WERI-Rb-1 (cell line): ENCODE measurements at places on chromosomes 13 and 19.
A peak's percentile ranks its signal among the peaks of the same experiment; 100 is the strongest.

DNA sequence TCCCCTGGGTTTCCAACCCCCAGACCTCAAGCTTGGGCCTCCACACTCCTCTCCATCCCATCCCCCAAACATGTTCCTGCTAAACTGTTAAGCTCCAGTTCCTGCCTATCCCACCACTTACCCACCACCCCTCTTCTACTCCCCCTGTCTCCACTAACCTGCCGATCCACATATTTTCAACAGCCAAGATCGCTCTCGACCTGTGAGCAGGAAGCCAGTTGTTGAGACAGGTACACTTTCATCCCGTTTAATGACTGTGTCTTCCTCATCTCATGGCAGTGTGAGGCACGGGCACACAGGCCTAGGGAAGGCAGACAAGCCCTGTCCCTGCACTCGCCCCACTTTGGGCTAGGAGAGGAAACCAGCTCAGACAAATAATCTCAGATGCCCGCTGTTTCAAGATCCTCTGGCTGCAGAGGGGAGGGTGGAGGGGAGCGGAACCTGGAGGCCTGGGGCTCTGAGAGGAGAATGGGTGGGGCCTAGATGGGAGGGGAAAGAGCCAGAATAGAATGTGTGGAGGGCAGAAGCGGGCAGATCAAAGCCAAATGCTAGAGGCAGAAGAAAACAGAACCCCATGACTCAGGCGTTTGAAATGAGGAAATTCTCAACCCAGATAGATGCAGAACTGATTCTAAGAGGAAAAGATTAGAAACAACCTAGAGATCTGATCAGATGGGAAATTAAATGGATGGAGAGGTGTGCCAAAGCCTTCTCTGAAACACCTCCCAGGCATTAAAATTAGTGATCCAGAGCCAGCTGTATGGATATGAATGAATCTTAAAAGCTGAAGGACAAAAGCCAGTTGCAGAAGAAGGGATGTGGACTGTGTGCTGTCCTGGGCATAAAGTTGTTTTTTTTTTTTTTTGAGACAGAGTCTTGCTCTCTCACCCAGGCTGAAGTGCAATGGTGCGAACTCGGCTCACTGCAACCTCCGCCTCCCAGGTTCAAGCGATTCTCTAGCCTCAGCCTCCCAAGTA lies 16.9 kb upstream of the CYP2S1 start:
- no peak for DNase-seq

DNA sequence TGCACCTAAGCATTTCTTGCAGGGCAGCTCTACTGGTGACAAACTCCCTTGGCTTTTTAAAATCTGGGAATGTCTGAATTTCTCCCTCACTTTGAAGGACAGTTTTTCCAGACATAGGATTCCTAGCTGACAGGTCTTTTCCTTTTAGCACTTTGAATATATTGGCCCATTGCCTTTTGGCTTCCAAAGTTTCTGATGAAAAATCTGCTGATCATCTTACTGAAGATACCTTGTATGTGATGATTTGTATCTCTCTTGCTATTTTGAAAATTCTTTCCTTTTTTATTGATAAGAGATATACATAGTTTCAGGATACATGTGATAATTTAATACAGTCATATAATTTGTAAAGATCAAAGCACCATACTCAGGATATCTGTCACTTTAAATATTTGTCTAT lies 211.1 kb downstream of the ZIC5 start:
- DNase-seq, result no peak

DNA sequence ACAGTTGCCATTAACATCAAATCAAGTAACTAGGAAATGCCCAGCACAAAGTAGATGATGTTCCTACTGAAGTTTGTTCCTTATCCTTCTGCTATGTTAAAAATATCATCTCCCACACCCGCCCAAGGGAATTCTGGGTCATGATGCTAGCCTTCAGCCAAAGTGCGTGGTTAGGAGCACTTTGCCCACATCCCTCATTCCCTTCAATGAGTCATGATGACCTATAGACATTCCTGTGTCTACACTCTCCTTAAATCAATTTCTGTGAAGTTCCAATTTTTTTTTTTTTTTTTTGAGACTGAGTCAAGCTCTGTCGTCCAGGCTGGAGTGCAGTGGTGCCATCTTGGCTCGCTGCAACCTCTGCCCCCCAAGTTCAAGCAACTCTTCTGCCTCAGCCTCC lies 17.0 kb downstream of the RXFP2 start:
- no peak for DNase-seq

DNA sequence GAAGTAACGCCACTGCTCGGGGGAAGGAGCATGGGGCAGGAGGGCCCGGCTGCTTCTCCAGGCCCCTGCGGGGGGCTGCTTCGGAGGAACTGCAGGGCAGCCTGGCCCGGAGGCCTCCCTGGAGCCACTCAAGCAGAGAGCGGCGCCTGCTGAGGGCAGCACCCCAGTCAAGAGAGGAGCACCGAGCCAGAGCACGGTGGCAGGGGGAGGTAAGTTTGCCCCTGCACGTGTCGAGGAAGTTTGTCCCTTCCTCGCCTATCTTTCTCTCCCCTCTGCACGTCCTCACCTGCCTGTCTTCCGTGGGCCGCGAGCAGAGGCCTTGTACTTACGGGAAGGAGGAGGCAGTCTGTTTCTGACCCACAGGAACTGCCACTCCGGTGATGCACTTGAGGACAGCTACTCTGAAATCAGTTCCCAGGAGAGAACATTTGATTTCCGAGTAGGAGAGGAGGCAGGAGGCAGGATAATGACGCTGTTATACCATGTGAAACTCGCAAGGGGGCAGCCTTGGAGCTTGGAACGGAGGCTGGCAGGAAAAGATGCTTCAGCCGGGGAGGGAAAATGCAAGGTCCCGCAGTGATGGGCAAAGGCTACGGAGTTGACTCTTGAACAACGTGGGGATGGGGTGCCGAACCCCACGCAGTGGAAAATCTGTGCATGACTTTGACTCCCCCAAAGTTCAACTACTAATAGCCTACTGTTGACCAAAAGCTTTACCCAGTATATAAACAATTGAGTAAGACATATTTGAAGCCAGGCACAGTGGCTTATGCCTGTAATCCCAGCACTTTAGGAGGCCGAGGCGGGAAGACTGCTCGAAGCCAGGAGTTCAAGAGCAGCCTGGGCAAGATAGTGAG lies 5.0 kb downstream of the FFAR1 start:
- DNase-seq, result peak; percentile 72

GRCh38 chr19:48636859-48637448 lies at the start of gene DBP:
Gene DBP, minus strand, starts transcription at chr19:48637379. Its CDS starts 385 bp downstream, at chr19:48636994.
- DNase-seq, result no peak

DNA sequence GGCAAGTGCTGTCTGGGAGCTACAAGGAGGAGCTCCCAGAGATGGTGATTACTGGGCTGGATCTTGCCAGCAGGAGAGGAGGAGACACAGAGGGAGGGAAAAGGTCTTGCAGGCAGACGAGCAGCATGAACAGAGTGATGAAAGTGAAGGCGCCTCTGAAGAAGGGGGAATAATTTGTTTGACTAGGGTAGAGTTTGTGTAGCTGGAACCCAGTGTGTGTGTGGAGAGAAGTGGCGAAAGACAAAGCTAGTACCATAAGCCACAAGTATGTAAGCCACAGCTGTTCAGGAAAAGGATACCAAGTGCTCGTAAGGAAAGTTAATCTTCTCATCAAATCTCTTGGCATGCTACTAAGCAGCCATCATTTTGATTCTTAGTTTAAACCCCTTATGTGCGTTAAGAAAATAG lies 5.4 kb downstream of the FLT1 start:
- no peak for DNase-seq

- no peak for DNase-seq
Measured at GRCh38 chr19:1747285-1748114, 5.8 kb upstream of the ONECUT3 start.

DNA sequence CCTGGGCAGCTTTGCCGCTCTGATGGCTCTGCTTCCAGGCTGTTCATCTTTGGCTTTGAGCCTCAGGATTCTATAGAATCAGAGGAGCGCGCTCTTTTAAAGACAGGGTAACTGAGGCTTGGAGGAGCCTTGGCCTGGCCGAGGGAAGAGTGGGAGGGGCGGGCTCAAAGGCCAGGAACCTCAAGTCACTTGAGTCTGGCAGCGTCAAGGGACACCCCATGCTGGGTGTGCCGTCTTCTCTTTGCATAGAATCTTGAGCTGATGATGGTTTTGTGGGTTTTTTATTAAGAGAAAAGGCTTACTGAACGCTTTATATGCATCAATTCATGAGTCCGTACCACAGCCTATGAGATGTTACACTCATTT lies 1.1 kb downstream of the PGLS start:
- no peak for DNase-seq

DNA sequence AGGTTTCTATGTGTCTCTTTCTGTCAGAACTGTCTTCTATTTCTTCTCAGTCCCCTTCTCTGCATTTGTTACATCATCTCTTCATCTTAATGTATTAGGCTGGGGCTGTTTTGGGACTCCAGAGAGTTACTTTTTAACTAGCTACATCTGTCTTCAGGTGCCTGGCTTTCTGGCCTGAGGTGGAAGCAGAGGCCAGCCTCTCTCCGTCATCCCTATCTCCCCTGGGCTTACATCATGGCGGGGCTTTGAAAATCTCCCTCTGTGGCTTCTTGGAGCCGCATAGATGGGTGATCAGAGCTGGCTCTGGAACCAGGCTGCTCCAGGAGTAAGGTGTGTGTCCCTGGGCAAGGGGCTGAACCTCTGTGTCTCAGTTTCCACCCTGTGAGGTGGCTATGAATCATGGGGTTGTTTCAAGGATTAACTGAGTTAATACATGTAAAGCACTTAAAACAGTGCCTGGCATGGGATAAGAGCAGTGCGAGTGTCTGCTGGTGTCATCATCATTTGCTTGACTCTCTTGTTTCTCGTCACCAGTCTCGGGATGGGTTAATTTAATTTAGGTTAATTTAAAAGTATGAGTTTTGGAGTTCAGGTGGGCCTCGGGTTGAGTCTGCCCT lies 2.0 kb downstream of the EPN1 start:
- no peak for DNase-seq

DNA sequence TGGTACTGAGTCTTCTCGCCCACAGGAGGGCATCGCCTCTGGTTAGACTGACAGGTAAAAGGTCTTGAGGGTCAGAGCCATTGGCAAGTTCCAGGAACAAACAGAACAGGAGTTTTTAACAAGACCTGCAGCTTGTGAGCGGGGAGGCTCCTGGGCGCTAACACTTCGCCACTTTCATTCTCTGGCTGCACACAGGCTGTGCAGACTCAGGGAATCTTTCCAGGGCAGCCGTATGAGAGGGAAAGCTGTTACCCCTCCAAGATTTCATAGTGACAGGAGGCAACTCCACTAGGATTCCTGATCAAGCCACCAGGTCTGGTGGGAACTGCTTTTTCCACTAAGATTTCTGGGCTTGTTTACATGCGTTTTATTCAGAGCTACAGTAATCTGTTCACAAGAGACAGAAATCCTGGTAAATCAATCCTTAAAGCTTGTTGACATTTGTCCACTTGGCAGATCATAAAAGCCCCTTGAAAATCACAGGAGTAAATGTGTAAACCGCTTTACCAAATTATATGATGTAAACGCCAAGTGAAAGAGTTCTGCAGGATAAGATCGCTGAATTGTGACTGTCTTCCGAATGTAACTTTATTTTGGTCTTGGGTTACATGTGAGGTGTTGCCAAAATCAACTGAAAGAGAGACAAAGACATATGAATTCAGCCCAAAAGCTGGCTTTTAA lies 190.6 kb downstream of the MZT1 start:
- DNase-seq, result no peak

GRCh38 chr19:55085923-55086715 lies 10.4 kb downstream of the EPS8L1 start:
- DNase-seq, result no peak

DNA sequence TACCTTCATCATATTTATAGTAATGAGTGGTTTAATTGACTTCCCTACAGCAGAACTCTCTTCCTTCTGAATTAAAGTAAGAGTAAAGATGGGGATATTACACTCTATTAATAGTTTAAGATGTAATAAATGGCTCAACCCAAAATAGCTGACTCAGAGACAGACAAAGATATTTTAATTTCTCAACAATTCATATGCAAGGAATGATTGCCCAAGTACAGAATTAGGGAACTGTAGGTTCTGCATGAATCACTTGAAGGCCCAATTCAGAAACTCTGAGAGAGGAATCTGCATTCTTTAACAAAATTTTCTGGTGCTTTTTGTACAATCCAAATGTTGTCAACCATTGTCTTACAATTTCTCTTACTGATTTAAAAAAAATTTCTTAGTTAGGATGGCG lies 42.9 kb upstream of the PCDH9 start:
- DNase-seq, result no peak

DNA sequence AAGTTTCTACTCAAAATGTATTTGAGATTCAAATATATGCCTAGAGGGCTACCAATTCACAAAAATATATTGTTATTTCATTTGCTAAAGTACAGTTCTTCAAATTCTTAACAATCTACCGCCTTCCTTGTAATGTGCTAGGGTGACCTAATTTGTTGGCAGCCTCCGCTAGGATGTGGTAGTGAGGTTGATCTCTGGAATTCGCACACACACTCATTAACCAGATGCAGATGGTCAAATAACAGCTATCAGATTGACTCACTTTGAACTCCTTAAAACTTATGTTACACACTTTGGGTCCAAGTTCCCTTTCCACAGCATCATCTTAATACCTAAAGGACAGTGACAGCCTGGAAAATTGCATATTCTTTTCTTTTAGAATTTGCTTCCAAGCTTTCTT lies 367.3 kb downstream of the DCT start:
- no peak for DNase-seq

DNA sequence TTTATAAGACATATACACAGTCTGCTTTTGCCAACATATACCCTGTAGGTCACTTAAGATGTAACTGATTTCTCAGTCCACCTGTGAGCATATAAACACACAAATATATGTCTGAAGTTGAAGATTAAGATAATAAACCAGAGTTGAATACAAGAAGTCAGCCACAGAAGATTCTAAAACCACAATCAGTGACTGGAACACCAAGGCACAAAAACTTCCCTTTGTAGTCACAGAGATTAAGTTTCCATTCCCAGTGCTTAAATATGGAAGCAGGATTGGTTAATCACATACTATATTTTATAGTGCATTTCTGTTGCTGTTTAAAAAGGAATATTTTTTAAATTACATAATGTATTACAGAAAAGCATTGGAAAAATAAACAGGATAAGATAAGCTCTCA lies 39.9 kb downstream of the MTMR6 start:
- DNase-seq, result no peak

GRCh38 chr13:78602561-78603239 lies 652 bp downstream of the POU4F1 start:
- no peak for DNase-seq
